ENCODE measurements at places on chromosomes 3 and 15. TPM values are rescaled to one million over a fixed set of nuclear protein-coding genes. Genes with fewer than 3 reads are reported as not detected.

The GNAI2 gene
- total RNA-seq: 292 TPM

GRCh38 chr3:125214738-125215137 lies 2.2 kb upstream of the SLC12A8 start:
- no peak for DNase-seq
- H3K27ac ChIP-seq: no peak overlapping the region
- H3K4me3 ChIP-seq: no peak overlapping the region
- H3K27me3 ChIP-seq: peaks cover 19% of the 10 kb centered on the region
- H3K36me3 ChIP-seq: no peaks in the 10 kb centered on the region

- no peak overlapping the region for H3K27ac ChIP-seq
- no peaks in the 10 kb centered on the region for H3K27me3 ChIP-seq
- H3K4me1 ChIP-seq: no peaks in the 10 kb centered on the region
- peaks cover 5% of the 10 kb centered on the region for H3K36me3 ChIP-seq
- H3K4me3 ChIP-seq: no peak overlapping the region
Observed at GRCh38 chr15:28182216-28182615, 83.1 kb upstream of the OCA2 start.

GRCh38 chr3:114427285-114428043 lies 133.6 kb downstream of the TIGIT start:
- no peaks in the 10 kb centered on the region for H3K27me3 ChIP-seq
- H3K4me1 ChIP-seq: no peaks in the 10 kb centered on the region
- no peaks in the 10 kb centered on the region for H3K36me3 ChIP-seq
- no peak for DNase-seq
- H3K4me3 ChIP-seq: no peak overlapping the region

DNA sequence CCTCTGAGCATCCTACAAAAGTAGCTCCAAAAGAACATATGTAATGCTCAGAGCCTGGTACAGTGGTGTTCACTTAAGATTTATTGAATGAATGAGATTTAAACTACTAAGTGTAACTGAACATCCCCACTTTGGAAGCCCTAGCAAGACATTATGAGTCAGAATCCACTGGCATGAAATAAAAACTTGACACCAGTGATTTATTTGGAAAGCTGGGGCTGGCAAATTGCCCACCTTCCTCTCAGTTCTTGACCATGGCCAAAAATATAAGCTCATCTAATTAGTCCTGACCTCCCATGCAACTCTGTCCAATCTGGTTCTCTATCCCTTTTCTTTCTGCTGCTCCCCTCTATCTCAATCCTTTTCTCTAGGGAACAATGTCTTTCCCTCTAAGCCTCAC lies 418.0 kb downstream of the PLCL2 start:
- no peaks in the 10 kb centered on the region for H3K27me3 ChIP-seq
- H3K4me1 ChIP-seq: peaks cover 19% of the 10 kb centered on the region
- H3K36me3 ChIP-seq: no peaks in the 10 kb centered on the region
- no peak overlapping the region for H3K27ac ChIP-seq
- no peak overlapping the region for H3K4me3 ChIP-seq

DNA sequence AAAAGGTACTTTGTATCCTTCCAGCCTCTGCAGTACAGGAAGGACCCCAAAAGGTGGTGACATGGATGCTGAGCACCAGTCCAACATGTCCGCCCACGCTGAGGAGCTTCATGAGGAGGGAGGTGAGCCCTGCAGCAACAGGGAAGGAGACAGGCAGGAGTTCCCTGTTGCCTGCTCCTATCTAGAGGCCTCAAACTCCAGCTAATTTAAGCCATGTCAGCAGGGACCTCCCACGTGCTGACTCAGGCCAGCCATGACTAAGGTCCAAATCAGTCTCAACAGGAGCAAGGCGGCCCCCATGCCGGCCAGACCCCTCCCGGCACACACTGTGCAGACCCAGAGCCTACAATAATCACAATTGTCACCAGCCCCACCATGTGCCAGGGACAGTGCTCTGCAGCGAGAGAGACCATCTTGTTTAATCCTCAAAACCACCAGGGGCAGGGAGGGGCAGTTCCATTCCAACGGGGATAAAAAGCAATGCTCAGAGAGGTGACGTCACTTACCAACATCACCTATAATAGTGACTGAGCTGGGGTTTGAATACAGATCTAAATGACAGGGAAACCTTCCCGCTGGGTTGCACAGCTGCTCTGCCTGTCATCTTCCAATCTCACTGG lies 54.5 kb upstream of the GATA2 start:
- H3K4me1 ChIP-seq: no peaks in the 10 kb centered on the region
- H3K4me3 ChIP-seq: no peak overlapping the region
- peaks cover 3% of the 10 kb centered on the region for H3K27me3 ChIP-seq
- DNase-seq: no peak

GRCh38 chr3:137174514-137174913 lies 216.7 kb downstream of the IL20RB start:
- H3K27ac ChIP-seq: no peak overlapping the region
- DNase-seq: no peak
- H3K36me3 ChIP-seq: no peaks in the 10 kb centered on the region
- no peaks in the 10 kb centered on the region for H3K27me3 ChIP-seq
- no peaks in the 10 kb centered on the region for H3K4me1 ChIP-seq

The CHRNA3 gene
- not detected for total RNA-seq

- no peak overlapping the region for H3K4me3 ChIP-seq
- H3K4me1 ChIP-seq: no peaks in the 10 kb centered on the region
- DNase-seq: no peak
- H3K27me3 ChIP-seq: no peaks in the 10 kb centered on the region
- H3K27ac ChIP-seq: no peak overlapping the region
- no peaks in the 10 kb centered on the region for H3K36me3 ChIP-seq
Observed at GRCh38 chr15:74754593-74755215, 6.1 kb downstream of the CYP1A2 start.

DNA sequence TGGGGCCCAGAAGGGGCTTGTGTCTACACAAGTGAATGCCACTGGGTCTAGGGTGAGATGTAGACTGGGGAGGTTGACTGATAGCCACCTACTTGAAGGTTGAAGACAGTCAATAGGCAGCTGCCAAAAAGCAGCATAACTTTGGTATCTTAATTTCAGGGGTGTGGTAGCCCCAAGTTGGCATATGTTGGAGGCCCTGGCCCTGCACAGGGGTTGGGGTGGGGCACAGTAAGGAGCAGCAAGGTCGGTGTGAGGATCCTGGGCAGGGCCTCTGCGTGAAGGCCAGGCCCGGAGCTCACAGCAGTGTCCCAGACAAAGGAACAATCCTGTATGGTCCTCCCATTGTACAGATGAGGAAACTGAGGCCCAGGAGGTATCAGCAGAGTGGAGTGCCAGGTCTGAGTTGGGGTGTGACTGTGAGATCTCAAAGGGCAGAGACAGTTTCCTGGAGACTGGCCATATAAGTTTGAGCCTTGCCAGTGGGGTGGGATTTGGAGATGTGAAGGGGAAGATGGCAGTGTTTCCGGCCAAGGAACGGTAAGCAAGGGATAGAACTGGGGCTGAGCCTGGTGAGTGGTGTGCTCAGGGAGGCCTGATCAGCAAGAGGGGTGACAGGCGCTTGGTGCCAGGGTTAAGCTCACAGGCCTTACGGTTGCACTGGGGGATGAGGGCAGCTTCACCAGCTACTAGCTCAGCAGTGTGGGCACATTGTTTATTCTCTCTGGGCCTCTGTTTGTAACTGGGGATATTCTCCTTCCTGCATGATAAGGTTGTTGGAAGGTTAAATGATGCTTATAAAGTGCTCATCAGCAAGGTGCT lies 1.7 kb downstream of the KLHL40 start:
- no peaks in the 10 kb centered on the region for H3K27me3 ChIP-seq
- H3K4me3 ChIP-seq: no peak overlapping the region
- DNase-seq: no peak
- no peaks in the 10 kb centered on the region for H3K4me1 ChIP-seq
- H3K27ac ChIP-seq: no peak overlapping the region

The SKOR1 gene
- 0.38 TPM for total RNA-seq

DNA sequence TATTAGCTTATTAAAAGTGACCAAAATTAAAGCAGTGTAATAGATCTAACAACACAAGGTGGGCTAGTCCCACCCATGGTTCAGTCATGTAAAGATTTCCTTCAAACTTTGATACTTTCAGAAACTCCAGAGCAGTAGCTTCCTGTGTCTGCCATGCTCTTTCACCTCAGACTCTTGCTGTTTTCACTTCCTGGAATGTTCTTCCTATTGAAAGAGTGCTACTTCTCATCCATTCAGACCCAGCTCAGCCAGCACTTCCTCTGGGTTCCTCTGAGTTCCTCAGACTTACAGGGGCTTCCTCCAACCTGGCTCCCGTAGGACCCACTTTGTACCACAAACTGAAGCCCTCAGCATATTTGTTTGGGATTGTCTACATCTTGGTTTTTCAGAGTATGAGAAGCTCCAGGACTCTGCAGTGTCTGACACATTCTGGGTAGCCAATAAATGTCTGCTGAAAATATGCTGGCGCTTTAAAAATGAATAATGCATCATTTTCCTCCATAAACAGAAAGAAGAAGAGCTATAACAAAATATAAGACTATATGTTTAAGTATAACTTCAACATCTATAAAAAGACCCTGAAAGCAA lies 18.0 kb downstream of the NCEH1 start:
- H3K27ac ChIP-seq: no peak overlapping the region
- H3K27me3 ChIP-seq: no peaks in the 10 kb centered on the region
- no peak overlapping the region for H3K4me3 ChIP-seq
- DNase-seq: no peak
- no peaks in the 10 kb centered on the region for H3K36me3 ChIP-seq
- peaks cover 6% of the 10 kb centered on the region for H3K4me1 ChIP-seq

GRCh38 chr15:95567686-95568085 lies 762.8 kb upstream of the NR2F2 start:
- no peaks in the 10 kb centered on the region for H3K36me3 ChIP-seq
- H3K4me3 ChIP-seq: no peak overlapping the region
- H3K4me1 ChIP-seq: no peaks in the 10 kb centered on the region
- no peak for DNase-seq
- no peaks in the 10 kb centered on the region for H3K27me3 ChIP-seq

DNA sequence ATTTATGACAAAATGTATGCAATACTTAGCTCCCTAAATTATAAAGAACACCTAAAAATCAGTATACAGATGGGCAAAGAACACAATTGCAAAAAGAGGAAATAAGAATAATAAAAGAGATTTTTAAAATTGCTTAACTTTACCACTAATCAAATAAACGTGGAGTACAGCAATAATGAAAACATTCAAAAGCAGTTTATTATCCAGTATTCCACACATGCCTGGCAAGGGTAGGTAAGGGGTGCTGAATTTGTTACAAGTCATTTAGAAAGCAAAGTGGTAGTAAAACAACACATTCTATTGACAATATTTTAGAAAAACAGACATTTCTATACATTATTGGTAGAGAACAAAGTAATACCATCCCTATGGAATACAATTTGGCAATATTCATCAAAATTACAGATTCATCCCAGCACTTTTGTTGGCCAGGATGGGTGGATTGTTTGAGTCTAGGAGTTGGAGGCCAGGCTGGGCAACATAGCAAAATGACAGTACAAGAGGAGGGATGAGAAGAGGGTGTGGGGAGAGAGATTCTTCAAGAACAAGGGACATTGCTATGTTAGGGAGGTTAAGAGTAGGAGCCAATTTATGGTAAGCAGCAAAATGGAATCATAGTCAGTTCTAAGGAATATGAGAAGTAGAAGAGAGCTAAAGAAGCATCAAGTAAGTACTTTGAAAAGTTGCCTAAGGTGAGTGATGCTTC lies 3.7 kb upstream of the ACKR4 start:
- no peaks in the 10 kb centered on the region for H3K36me3 ChIP-seq
- H3K27ac ChIP-seq: no peak overlapping the region
- no peak overlapping the region for H3K4me3 ChIP-seq
- no peaks in the 10 kb centered on the region for H3K4me1 ChIP-seq
- no peak for DNase-seq
- no peaks in the 10 kb centered on the region for H3K27me3 ChIP-seq

DNA sequence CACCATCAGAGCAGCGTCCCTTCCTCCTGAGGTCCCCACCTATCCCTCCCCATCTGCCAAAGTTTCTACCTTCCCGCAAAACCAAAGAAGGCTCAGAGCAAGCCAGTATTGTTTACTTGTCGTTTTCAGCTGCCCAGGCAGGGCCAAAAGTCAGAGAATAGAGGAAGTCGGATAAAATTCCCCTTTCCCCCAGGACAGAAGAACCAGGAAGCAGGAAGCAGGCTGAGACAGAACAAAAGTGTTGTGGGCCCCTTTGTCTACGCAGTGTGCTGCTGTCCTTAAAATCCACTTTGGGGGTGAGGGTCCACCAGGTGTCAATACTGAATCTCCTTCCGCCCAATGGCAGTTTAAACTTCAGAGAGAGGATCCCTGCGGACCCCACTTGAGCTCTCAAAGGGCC lies 18.5 kb upstream of the RPL32 start:
- H3K4me3 ChIP-seq: no peak overlapping the region
- no peaks in the 10 kb centered on the region for H3K27me3 ChIP-seq
- peak; percentile 17 for DNase-seq
- no peaks in the 10 kb centered on the region for H3K36me3 ChIP-seq

GRCh38 chr15:42065033-42065432 lies 29.3 kb downstream of the PLA2G4D start:
- H3K4me3 ChIP-seq: no peak overlapping the region
- no peaks in the 10 kb centered on the region for H3K36me3 ChIP-seq
- H3K27me3 ChIP-seq: no peaks in the 10 kb centered on the region

DNA sequence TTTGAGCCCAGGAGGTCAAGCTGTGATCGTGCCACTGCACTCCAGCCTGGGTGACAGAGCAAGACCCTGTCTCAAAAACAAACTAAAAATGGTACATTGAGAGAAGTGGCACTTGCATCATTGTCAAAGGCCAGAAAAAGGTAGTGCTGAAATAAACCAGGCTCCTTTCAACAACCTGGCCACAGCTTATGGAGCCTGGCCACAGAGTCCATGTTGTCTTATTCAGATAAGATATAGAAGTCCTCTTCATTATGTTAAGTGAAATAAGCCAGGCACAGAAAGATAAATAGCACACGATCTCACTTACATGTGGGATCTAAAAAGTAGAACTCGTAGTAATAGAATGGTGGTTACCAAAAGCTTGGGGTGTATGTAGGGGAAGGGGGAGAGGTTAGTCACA lies 34.8 kb downstream of the EMC4 start:
- DNase-seq: no peak
- no peaks in the 10 kb centered on the region for H3K4me1 ChIP-seq
- peaks cover 7% of the 10 kb centered on the region for H3K36me3 ChIP-seq

The TF gene
- 0.25 TPM for total RNA-seq

The HPS3 gene
- total RNA-seq: 32.5 TPM

DNA sequence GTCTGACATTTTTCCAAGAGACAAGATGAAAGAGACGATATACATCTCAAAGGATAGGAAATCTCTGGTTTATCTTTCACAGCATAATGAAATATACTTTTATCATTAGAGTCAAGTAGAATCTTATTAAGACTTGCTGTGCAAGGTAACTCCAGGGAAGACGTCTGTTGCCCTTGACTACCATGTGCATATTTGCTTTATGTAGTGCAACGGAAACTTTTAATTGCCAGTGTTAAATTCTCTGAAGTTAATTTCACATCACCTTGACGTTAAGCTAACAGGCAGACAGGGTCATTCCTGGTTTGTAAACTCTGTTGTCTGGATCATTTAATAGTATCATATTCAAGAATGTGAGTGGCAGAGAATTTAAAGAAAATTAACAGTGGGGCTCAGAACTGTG lies 82.8 kb downstream of the LRTM1 start:
- H3K4me1 ChIP-seq: no peaks in the 10 kb centered on the region
- no peak overlapping the region for H3K4me3 ChIP-seq
- no peaks in the 10 kb centered on the region for H3K27me3 ChIP-seq
- no peak for DNase-seq
- no peak overlapping the region for H3K27ac ChIP-seq
